SJSA1 (cell line): ENCODE measurements at places on chromosomes 5 and 9.

DNA sequence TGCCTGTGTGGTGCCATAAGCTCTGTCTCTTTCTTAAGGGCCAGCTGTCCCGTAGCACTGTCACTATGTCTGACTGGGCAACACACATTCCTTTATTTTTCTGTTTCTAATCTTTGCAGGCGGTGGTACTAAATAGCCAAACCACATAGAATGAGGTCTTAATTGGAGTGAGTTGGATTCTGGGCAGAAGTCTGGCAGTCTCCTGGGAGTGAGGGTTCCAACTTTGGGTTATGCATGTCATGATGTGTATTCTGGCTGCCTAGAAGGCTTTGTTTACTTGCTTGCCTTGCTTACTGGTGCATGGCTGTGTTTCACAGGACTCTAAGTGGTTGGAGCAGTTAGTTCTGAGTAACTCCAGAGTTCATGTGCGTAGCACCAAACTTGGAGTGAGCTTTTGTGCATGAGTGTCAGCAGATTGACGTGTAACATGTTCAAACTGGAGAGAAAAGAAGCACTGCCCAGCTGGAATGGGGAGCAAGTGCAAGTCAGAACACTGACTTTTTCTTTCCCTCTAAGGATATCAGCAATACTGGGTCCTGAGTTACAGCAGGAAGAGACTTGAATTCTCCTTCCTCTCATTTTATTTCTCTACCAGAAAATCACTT lies 185.8 kb downstream of the PCSK1 start:
- no peak for DNase-seq

- DNase-seq = no peak
Observed at GRCh38 chr5:94847726-94848125, 229.3 kb downstream of the SLF1 start.

DNA sequence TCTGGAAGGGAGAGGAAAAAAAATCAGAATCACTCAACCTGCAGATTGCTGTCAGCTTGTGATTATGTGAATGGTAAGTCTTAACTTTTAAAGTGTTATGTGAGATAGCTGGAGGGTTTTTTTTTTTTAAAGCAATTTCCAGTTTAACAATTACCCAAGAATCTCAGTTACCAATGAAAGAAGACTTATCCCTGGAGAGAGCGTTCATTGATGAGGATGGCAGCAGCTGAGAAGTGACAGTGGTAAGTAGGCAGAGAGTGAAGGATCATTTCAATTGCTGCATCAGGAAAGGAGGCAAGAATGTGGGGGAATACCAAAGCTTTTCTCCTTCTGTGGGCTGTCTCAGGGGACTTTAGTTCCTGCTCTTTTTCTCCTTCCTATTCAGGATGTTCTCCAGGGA lies 370.2 kb upstream of the C9orf72 start:
- no peak for DNase-seq

DNA sequence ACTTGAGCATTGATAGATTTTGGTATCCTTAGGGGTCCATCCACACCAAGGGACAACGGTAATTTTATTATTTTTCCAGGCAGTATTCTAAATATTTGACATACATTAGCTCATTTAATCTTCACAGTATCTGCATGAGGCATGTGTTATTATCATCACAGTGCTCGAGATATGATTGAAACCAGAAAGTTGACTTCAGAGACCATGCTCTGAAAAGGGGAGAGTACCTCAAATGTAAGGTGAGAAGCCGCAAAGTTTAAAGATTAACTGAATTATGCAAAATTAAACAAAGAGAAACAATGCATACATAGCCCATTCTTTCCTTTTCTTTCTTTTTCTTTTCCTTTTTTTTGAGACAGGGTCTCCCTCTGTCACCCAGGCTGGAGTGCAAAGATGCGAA lies 104.1 kb downstream of the SLC25A46 start:
- DNase-seq = no peak

GRCh38 chr5:79847561-79847960 lies 143.5 kb downstream of the MTX3 start:
- DNase-seq = peak; percentile 8

GRCh38 chr5:163310997-163311396 lies 126.4 kb upstream of the CCNG1 start:
- DNase-seq = no peak

DNA sequence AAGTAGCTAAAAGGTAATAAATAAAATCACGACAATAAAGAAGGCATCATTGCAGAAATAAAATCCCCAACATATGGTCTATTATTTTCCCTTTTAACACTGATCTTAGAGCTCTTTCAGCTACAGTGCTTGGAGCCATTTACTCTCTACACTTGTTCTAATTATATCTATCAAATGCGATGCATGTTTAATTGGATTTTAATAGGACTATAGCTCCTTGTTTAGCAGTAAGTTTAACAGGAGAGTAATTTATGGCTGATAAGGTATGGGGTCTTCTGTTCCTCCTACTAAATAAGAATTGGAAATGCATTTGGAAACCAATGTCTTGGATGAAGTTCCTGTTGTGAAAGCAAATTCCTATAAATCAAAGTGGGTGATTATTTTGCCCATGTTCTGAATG lies 304.2 kb upstream of the PTPRD start:
- no peak for DNase-seq

- no peak for DNase-seq
Observed at GRCh38 chr5:137498301-137498735, 808 bp downstream of the SPOCK1 start.
